Stimulated activated CD4-positive, alpha-beta T cell treated with anti-CD3 and anti-CD28 coated beads, Interleukin-1b, Interleukin-23, amount 100 ng/mL, for 48 hours (primary cell): ENCODE measurements at places on chromosomes 11 and 22.

DNA sequence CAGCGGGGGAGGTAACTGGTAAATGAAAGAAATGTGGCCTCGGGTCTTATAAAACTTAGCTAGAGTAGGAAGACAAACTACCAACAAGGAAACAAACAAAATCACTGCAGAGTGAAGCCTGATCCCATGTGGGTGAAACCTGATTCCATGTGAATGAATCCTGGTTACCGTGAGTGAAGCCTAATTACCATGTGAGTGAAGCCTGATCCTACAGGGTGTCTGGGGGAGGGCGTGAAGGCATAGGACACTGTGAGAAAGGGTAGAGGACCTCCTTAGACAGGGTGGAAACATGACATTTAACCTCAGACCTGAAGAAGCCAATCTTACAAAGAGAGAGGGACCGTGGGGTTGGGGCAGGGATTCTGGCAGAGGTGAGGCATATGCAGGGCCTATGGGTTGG is 106.2 kb upstream of the USP47 start:
- no peak for DNase-seq

DNA sequence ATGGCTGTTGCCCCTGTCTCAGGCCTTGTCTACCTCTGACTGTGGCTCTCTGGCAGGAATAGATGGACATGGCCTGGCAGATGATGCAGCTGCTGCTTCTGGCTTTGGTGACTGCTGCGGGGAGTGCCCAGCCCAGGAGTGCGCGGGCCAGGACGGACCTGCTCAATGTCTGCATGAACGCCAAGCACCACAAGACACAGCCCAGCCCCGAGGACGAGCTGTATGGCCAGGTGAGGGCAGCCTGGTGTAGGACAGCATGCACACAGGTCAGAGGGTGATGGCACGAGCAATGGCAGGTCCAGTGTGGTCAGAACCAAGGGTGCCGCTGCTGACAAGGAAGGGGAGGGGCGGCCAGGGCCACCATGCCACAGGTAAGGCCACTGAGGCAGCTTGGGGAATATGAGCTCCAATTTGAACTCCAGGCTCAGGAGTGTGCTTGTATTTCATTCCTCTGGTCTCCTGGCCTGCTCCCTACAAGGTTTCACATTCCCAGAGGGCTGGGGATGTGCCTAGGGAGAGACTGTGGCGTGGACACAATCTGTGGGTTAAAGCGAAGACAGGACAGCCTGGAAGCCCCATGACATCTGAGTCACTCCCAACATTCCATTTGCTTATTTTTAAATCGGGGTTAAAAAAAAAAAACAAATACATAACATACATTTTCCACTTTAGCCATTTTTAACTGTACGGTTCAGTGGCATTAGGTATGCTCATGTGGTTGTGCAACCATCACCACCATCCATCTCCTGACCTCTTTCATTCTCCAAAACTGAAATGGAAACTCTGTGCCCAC is 562 bp downstream of the FOLR3 start:
- no peak for DNase-seq

GRCh38 chr11:126411971-126412381 is 56.5 kb downstream of the ST3GAL4 start:
- DNase-seq: no peak

- no peak for DNase-seq
Observed at GRCh38 chr11:100536979-100537378, 150.1 kb upstream of the ARHGAP42 start.

DNA sequence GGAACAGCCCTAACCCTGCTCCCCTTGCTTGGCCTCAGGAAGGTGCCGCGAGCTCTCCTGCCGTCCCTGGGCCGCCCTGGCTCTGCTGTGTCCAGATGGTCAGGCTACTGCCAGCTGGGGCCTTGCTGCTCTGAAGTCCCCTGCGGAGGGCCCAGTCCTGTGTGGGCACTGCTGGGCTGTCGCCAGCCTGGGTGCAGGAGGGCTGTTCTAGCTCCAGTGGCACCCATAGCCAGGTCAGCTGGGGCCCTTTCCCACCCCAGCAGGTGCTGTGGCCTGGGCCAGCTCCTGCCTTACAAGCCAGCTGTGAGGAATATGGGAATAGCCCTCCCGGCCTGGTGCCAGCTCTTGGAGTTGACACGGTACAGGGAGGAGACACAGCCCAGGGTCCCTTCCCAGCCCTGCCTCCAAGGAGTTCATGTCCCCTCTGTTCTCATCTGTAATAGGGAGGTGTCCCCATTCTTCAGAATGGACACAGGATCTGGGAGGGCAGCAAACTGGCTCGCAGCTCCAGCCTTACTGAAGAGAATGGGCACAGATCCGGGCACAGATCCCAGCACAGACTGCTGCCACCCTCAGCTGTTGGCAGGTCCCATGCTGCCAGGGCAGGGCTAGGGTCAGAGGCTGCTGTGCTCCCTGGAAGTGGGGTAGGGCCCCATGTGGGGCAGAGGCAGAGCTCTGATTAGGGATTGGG is 3.9 kb downstream of the DERL3 start:
- no peak for DNase-seq

DNA sequence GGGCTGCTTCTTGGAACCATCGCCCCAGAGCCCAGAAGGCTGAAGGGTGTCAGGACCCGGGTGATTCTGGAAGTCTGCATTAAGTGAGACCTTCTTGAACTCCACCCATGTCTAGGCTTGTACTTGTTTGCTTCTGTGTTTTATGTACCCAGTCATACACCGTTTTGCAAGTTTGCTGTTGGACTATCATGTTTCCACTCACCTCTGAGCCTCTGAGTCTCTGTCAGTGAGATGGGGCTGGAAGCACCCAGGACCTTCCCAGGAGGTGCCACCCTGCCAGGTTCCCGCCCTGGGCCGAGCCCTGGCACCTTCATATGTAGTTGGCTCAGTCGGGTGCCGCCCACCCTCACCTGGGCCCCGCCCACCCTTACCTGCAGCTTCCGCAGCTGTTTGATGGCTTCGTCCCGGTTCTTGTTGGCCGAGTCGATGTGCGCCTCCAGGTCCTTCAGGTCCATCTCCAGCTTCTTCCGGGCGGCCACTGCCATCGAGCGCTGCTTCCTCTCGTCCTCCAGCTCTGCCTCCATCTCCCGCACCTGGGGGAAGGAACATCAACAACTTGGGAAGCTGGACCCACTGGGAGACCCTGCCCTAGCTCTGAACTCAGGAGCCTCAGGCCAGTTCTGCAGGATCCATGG is 35.1 kb downstream of the APOL1 start:
- DNase-seq: no peak

DNA sequence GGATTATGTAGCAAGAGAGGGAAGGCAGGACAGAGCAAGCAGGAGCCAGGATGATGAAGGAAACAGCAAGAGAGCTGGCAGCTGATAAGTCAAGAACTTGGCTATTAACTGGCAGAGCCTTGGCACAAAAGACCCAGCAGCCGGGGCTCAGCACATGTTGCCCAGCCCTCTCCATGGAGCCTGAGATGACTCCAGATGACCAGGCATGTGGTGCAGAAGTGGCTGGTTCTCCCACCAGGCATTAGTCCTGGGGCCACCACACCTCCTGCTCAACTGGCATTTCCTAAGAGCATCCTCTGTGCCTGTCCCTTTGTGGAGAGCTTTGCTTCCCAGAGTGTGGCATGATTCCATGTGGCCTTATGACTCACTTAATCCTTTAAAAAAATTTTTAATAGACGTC is 522.6 kb downstream of the MN1 start:
- no peak for DNase-seq

DNA sequence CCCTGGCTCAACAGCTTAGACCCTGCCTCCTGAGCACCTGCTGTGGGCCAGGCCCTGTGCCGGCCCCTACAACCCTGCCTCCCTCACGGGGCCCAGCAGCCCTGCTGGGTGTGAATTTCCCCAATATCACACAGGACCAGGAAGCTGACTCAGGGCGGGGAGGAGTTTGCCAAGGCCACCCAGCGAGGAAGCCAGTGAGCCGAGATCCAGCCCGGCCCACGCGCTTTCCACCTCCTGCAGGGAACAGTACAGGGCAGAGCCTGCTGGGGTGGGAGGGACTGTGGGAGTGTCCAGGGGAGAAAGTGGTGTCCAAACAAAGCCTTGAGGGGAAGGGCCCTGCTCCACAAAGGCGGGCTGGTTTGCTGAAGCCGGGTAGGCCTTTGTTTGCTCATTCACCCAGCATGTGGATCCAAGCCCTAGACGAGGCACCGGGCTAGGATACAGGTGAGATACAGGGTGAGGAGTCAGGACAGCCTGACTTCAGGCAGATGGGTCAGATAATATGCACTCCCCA is 26.8 kb downstream of the RPL3 start:
- no peak for DNase-seq

DNA sequence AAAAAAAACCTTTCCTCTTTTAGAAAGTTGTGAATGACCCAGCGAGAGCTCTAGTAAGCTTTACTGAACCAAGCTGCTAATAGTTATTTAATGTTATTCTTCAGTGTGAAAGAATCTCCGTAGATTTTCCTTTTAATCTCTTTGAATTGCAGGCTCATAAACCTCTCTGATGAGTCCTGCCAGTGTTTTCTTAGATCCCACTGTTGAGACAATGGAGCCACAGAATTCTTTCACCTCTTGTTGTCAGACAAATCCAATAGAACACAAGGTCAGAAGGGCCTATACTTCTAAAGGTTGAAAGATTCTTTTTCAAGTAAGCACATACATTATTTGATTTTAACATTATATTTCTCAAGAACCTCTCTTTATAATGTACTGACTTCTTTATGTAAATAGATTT is 52.2 kb downstream of the DNAJC24 start:
- DNase-seq: no peak

DNA sequence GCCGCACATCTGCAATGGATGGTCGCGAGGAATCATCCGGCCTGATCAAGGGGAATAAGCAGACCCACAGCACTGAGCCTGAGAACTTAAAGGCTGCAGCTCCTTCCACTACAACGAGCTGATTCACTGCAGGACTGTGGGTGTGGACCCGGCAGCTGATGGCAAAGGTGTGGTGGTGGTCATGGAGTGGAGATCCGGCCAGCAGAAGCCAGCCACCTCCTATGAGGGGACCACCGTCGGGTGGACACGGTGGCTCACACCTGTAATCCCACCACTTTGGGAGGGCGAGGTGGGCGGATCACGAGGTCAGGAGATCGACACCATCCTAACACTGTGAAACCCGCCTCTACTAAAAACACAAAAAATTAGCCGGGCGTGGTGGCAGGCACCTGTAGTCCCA is 66.4 kb downstream of the DGCR2 start:
- no peak for DNase-seq

DNA sequence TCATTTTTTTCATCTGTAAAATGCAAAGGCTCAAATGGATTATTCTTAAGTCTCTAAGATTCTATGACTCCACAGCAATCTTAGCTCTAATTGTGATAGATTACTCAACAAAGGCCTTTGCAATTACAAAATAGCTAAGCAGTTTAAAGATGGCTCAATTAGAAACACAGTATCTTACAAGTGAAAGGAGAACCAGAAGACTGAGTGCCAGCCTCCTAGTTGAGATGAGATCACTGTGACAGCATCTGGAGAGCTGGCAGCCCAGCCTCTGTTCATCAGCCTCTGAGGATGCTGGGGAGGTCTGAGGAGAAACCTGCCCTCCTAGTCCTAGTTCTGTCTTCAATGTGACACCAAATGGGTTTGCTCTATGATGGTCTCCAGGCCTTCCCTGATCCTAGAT is 158.4 kb upstream of the NARS2 start:
- no peak for DNase-seq

- no peak for DNase-seq
Observed at GRCh38 chr11:62647609-62648005, 1.2 kb upstream of the GANAB start.

DNA sequence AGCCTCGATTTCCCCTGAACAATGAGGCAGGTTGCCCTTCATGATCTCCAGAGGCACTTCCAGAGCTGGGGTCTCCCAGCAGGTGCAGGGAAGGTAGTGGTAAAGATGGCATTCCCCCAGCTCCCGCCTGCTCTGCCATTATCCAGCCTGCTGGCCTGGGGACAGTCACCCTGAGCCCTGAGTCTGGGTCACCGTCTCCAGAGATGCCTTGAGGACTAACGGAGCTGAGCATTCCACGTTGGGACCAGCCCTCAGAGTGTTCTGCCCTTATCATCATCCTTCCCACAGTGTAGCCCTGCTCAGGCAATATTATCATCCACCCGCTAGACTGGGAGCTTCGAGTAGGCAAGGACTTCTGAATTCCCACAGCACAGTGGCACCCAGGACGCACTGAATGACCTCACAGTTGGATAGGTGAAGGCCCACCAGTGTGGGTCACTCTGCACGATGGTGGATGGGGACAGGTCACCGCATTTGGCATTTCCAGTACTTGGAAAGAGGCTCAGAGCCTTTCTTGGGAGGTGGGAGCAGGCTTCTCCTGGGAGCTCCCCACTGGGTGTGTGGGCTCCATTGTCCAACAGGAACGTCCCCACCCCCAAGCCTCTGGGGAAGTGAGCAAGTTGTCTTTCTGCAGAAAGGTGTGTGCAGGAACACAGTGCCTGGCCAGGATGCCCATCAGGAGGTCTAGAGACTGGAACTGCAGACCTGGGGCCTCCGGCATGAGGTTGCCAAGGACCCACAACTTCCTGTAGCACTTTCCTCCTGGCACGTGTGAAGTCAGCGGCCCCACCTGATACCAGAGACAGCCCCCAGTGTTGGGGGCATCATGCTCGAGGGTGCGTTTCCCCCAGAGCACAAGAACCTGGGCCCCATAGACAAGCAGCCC is 51.4 kb upstream of the WNT7B start:
- DNase-seq: no peak

- DNase-seq: no peak
Observed at GRCh38 chr22:35170716-35171697, 86.3 kb upstream of the HMGXB4 start.

GRCh38 chr11:75167617-75168016 is 16.7 kb downstream of the SLCO2B1 start:
- no peak for DNase-seq

GRCh38 chr11:19592842-19593241 is 119.8 kb upstream of the NAV2 start:
- DNase-seq: no peak

- DNase-seq: no peak
Observed at GRCh38 chr11:130514851-130515250, 66.4 kb downstream of the ADAMTS15 start.

GRCh38 chr22:26453812-26454500 is 24.9 kb downstream of the ASPHD2 start:
- DNase-seq: no peak

GRCh38 chr22:23055449-23056179 is 14.7 kb upstream of the GNAZ start:
- no peak for DNase-seq
